ENCODE measurements at places on chromosomes 4 and X. TPM values are rescaled to one million over a fixed set of nuclear protein-coding genes. Genes with fewer than 3 reads are reported as not detected.

The EMCN gene
- polyA plus RNA-seq = 13.9 TPM

The SFRP2 gene
- 44.7 TPM for polyA plus RNA-seq

The ZMAT1 gene
- polyA plus RNA-seq = 30.6 TPM

The FREM3 gene
- polyA plus RNA-seq = 2.8 TPM

The KLB gene
- polyA plus RNA-seq = 0.35 TPM

The SPIN4 gene
- 15.4 TPM for polyA plus RNA-seq

The FAM236A gene
- polyA plus RNA-seq = 1.8 TPM

The LDB2 gene
- polyA plus RNA-seq = 44.4 TPM

The BMX gene
- polyA plus RNA-seq = 0.32 TPM

The UBQLN2 gene
- 84.0 TPM for polyA plus RNA-seq

The UBL4A gene
- 38.3 TPM for polyA plus RNA-seq

The PCYT1B gene
- polyA plus RNA-seq = 18.3 TPM

The DMRTC1 gene
- 1.0 TPM for polyA plus RNA-seq

The CLTRN gene
- 1.9 TPM for polyA plus RNA-seq

The DCAF8L2 gene
- polyA plus RNA-seq = not detected

The LNX1 gene
- 12.4 TPM for polyA plus RNA-seq

The KANTR gene
- 25.0 TPM for polyA plus RNA-seq

The RIPPLY1 gene
- not detected for polyA plus RNA-seq

The PABPC1L2A gene
- polyA plus RNA-seq = 12.1 TPM

The SYTL4 gene
- 6.7 TPM for polyA plus RNA-seq

The LRCH2 gene
- 16.0 TPM for polyA plus RNA-seq

The GRID2 gene
- 27.1 TPM for polyA plus RNA-seq

The PDZD4 gene
- 243 TPM for polyA plus RNA-seq

The NHS gene
- 14.1 TPM for polyA plus RNA-seq

The MTCP1 gene
- polyA plus RNA-seq = 19.6 TPM

The PPARGC1A gene
- 12.2 TPM for polyA plus RNA-seq

The DUX4 gene
- polyA plus RNA-seq = 0.68 TPM

Data from spinal cord (tissue), 10 donors.